HT-29 (cell line): ENCODE measurements at places on chromosomes 7 and 10. TPM values are rescaled to one million over a fixed set of nuclear protein-coding genes. Genes with fewer than 3 reads are reported as not detected.

CLEC5A gene
- not detected in 2 replicates for total RNA-seq

FFAR4 gene
- 88.1 and 97.9 TPM in 2 replicates for total RNA-seq

GPR26 gene
- total RNA-seq, result not detected in 2 replicates

SFR1 gene
- 3.2 and 4.1 TPM in 2 replicates for total RNA-seq

BTBD16 gene
- total RNA-seq, result 4.0 and 4.7 TPM in 2 replicates

DNA sequence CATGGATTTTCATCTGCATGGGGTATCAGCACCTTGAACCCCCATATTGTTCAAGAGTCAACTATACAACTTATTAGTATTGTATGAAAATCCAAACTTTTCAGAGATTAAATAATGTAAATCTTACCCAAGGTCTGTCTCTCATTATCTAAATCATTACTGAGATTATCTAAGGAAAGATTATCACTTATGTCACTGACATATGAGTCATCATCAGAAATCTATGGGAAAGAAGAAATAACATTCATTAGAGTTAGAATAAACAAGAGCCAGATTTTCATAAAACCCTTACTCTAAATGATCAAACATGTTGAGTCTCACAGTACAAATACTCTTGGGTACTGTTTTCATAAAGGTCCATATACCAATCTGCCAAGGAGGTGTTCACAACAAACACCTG lies 83.3 kb upstream of the GSDME start:
- no peak for DNase-seq

GRCh38 chr10:112728118-112728883 lies 221.7 kb upstream of the TCF7L2 start:
- DNase-seq, result peak; percentile 35

DNA sequence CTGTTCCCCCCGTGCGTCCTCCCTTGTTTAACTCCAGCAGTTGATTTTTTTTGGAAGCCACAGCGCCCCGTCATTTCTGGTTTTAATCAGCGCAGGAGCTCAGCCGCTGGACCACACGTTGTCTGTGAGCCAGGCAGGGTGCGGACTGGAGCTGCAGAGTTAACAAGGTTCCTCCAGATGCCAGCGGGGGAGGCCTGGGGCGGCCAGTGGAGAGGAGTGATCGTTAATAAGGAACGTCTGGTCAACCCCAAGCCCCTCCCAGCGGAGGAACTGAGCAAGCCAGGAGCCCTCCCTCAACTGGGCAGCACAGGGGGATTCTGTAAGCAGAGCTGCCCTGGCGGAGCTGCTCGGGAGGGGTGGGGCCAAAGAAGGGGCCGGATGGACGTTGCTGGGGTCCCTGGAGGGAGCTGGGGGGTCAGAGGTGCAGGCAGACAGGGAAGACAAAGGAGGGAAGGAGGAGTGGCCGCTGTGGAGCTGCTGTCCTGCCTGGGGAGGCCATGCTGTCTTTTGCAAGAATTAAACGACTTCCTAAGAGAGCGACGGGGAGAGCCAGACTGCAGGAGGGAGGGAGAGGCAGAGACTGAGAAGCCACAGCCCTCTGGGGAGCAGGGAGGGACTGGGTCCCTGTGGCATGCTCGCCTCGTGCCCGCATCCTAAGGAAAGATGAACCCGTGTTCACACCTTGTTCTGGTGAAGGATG lies 537.1 kb upstream of the FOXK1 start:
- no peak for DNase-seq

- no peak for DNase-seq
Observed at GRCh38 chr10:105921348-105921747, 1243.2 kb downstream of the SORCS1 start.

- no peak for DNase-seq
Observed at GRCh38 chr7:94513565-94513860, 3.9 kb downstream of the CASD1 start.

GRCh38 chr7:116113310-116113709 lies 82.7 kb upstream of the TFEC start:
- DNase-seq, result no peak

- peak; percentile 16 for DNase-seq
Observed at GRCh38 chr7:6271694-6272440, 557 bp downstream of the CYTH3 start.

- no peak for DNase-seq
Observed at GRCh38 chr7:132536654-132537395, 39.4 kb downstream of the PLXNA4 start.

GRCh38 chr10:133555521-133555920 lies 9.9 kb downstream of the SYCE1 start:
- no peak for DNase-seq

DNA sequence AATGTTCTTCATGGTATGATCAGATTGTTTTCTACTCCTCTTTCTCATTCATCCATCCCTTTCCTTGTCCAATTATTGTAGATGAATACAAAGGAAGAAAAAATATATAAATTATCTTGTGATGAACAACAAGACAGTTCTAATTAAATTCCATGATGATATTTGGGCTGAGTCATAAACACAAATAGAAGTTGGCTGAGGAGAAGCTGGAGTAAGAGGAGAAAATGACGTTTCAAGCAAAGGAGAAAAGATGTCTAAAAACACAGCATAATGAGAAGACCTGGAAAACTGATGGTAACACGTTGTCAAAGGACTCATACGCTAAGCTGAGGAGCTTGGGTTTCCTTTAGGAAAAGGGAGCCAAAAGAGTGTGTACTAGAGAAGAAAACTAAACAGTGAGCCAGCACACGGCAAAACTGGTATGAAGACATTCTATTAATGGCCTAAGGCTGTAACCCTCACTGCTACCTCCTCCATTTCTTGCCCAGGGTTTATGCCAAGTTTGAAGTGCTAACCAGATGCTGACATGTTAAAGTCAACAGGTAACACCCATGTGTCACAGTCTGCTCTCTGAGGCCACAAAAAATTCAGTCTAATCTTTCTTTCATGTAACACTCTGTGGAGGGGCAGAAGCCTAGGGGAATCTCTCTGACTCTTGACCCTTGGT lies 26.1 kb downstream of the ZFAND4 start:
- DNase-seq, result no peak

DNA sequence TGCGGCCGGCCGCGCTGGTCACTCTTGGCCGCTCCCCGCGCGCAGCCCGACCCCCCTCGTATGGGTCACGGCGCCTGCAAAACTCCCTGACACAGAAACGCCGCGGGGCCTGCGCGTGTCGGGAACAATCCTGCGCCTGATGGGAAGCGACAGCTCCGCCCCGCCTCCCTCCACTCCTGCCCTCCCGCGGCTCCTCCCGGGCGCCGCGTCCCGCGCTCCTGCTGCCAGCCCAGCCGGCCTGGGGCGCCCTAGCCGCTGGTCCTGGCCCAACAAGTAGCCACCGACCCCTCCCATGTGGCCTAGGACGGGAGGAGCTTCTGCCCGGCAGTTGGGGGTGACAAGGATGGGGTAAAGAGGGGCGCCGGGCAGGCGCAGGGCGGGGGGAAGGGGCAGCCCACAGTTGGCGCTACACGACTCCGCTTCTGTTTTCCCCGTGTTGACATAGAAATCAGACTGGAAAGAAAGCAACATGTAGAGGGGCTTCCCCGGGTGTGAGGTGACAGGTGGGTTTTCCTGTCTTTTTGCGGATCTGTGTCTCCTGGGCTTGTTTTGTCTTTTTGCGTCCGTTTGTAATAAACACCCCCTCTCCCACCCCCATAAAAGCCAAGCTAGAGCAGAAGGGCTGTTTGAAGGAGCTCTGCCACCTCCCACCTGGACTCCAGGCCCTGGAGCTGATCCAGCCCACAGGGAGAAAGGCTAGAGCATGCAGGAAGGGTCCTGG lies 35.1 kb upstream of the PAX2 start:
- DNase-seq, result no peak

DNA sequence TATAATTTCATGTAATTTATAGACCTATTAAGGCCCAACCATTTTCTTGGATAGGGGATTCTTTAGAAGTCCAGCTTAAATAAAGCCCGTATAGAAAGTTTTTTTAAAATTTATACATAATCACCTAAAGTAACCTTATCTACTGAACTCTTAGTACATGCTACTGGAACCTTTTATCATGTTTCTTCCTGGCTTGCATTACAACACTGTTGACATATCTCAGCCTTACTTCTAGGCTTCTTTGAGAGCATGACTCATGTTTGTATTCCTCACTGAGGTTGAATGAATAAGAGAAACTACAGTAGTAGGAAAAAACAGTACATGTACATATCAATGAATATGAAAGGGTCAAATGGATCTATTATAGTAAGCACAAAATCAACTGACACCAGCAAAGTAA lies 8.2 kb upstream of the MAGI2 start:
- DNase-seq, result peak; percentile 67

GRCh38 chr7:40301486-40302068 lies 166.8 kb downstream of the SUGCT start:
- DNase-seq, result no peak

- no peak for DNase-seq
Observed at GRCh38 chr7:122689346-122690109, 9.4 kb downstream of the RNF133 start.

DNA sequence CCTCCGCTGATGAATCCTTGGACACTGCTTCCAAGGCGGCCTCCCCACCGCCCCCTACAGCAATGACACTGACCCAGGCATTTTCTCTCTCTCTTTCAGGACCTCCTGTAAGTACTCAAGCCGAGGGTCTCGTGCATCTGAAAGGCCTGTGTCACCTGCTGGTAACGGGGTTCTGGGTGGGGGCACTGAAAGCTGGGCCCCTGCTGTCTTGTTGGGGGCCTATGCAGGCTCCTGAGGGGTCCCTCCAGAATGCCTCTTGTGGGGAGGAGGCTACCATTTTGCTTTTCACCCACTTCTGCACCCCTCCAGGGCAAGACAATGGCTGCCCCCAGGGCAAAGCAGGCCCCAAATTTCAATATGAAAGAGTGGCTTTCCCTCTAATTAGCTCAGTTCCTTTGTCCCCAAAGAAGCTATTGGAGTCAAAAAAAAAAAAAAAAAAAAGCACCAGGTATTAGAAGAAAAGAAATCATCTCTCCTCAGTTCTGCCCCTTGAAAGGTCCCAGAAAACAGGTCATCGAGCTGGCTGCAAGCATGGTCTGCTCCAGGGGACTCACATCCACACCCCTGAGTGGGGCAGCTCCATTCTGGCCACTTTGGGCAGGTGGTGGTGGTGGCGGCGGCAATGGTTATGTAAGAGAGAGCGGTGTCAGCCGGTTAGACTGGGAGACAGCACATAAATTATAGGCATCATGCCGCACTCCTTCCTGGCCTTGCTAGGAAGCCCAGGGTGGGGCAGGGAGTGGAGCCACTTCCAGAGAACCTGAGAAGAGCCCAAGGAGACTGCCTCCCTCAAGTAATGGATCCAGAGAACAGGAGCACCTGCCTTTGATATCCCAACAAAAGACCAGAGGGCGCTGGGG lies 66.2 kb downstream of the COL13A1 start:
- peak; percentile 50 for DNase-seq

GRCh38 chr7:55657654-55658053 lies 85.4 kb upstream of the VOPP1 start:
- no peak for DNase-seq

DNA sequence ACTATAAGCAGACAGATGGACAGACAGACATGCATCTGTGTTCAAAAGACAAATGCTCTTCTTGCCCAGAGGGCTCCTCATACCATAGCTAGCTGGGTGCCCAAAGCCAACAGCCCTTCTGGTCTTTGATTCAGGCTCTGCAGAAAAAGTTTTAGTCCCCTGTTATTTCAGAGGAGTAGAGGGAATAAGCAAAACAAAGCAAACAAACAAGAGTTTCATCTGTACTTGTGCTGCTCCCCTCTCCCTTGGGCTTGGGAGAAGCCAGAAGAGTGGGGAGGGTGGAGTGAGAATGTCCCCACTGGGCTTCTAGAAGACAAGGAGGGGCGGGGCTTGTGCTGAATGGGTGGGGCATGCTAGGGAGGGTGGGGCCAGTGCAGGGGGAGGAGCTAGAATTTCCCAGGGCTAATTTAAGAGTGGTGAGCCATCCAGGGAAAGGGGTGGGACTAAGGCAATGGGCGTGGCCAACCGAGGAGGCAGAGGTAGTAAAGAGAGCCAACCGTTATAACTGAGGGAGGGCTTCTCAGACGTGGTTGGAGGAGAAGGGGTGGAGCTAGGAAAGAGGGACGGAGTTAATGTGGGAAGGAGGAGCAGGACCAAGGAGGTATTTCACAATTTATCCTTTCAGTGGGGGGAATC lies 101.2 kb upstream of the MGMT start:
- DNase-seq, result peak; percentile 21
